Stimulated activated CD8-positive, alpha-beta memory T cell treated with anti-CD3 and anti-CD28 coated beads, Interleukin-7, amount 100 ng/mL, for 1 hour (primary cell): ENCODE measurements at places on chromosomes 13 and 19.

DNA sequence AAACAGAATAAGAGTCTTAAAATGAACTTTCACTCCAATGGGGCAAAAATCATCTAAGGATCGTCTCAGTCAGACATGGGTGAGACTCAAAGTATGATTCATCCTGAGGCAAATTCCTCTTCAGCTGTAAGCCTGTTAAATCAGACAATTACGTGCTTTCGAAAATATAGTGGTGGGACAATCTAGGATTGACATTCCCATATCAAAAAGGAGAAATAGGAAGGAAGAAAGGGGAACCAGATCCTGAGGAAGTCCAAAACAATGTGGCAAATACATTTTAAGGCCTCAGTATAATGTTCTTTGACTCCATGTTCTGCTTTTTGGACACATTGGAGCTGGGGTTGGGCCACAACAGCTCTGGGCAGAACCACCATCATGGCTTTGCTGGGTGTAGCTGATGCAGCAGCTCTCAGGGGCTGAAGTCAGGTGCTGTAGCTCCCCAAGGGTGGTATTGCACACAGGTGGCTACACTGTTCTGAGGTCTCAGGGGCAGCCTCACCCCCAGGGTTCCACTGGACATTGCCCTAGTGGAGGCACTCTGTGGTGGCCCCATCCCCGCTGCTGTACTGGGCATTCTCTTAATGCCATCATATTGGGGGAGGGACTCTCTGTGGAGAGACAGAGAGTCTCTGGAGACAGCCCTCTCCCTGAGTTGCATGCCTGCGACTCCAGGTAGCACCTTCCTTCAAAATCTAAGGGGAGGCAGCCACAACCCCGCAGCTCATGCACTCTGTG lies 5.7 kb upstream of the FPR3 start:
- no peak for DNase-seq

DNA sequence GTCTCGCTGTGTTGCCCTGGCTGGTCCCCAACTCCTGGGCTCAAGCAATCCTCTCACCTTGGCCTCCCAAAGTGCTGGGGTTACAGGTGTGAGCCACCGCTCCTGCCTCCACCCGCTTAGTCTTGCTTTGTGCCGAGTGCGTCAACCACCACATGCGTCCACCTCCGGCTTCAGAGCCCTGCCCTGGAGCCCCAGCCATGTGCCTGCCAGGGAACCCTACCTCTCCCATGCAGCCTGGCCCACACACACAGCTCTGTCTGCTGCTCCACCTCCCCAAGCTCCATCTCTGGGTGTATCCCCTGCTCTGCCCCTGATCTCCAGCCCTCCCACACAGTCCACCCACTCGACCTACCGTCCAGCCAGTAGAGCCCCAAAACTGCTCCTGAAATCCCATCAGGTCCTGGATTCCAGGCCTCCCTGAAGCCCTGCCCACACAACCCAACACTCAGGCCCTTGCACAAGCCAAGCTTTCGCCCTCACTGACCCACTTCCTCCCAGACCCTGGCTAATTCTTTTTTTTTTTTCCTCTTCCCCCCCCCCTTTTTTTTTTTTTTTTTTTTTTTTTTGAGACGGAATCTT lies 9.6 kb downstream of the CYP2F1 start:
- no peak for DNase-seq

GRCh38 chr13:20546556-20546955 lies 20.4 kb upstream of the IFT88 start:
- DNase-seq = no peak

- peak; percentile 5 for DNase-seq
Observed at GRCh38 chr13:114339857-114340534, 25.7 kb downstream of the CHAMP1 start.

GRCh38 chr13:67353941-67354340 lies 123.8 kb upstream of the PCDH9 start:
- no peak for DNase-seq

- no peak for DNase-seq
Observed at GRCh38 chr19:53994811-53995210, 3.4 kb downstream of the CACNG6 start.

DNA sequence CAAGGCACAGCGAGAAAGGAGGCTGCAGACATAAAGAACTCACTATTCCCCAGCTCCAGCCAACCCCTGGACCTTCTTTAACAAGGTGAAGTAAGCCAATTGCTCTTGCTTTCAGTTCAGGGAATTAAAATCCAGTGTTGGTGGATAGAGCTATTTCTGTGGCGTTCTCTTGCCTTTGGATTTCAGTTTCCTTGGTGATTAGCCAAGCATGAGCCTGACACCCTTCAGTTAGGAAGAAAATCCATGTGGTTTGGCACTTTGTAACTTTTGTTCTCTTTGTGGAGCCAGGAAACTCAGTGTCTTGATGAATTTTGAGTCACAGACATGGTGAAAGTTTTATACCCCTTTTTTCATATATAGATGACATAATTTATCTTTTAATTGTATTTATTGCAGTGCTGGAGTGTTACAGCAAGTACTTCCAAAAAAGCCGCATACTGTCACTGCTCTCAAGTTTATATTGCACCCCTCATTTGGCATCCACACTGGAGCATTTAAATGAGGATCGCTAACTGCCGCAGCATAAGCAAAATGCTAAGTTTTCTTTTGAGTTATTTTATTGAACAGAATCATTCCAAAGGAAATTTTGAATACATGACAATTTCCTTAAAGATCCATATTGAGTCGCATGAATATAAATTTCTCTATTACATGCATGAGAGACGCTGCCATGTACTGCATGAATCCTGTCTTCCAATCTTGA lies 406.8 kb downstream of the MYO16 start:
- no peak for DNase-seq

DNA sequence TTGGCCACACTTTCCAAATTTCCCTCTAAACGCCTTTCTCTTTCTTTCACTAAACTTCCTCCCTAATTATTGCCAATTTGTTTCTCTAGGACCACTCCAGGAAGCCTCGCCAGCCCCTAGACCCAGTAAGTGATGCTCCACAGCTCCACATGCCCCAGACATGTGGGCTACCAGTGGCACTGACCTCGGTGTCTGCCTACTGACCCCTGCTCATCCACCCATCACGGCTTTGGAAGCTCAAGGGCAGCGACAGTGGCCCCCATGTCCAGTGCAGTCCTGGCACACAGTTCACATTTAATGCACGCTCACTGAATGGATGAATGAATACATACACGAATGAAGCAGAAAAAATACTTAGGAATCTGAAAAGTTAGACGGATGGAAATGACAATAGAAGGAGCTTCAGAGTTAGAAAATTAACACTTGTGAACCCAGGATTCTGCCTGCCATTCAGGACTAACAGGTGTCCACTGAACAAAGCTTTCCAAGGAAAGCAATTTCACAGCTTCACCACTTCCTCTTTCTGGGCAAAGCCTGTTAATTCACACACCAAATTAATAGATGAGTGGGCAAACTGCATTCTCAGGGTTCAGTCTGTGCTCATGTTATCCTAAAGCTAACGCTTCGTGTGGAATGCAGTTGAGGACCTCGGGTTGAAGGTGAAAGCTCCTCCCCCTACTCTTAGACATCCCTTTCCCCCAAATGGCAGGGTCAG lies 50.9 kb downstream of the CCDC70 start:
- DNase-seq = no peak

GRCh38 chr13:40438999-40439797 lies 227.2 kb downstream of the FOXO1 start:
- no peak for DNase-seq

DNA sequence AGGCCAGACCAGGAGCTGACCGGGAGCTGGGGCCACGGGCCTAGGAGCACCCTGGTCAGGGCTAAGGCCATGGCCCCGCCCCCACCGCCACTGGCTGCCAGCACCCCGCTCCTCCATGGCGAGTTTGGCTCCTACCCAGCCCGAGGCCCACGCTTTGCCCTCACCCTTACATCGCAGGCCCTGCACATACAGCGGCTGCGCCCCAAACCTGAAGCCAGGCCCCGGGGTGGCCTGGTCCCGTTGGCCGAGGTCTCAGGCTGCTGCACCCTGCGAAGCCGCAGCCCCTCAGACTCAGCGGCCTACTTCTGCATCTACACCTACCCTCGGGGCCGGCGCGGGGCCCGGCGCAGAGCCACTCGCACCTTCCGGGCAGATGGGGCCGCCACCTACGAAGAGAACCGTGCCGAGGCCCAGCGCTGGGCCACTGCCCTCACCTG lies 6.6 kb downstream of the SPHK2 start:
- no peak for DNase-seq

DNA sequence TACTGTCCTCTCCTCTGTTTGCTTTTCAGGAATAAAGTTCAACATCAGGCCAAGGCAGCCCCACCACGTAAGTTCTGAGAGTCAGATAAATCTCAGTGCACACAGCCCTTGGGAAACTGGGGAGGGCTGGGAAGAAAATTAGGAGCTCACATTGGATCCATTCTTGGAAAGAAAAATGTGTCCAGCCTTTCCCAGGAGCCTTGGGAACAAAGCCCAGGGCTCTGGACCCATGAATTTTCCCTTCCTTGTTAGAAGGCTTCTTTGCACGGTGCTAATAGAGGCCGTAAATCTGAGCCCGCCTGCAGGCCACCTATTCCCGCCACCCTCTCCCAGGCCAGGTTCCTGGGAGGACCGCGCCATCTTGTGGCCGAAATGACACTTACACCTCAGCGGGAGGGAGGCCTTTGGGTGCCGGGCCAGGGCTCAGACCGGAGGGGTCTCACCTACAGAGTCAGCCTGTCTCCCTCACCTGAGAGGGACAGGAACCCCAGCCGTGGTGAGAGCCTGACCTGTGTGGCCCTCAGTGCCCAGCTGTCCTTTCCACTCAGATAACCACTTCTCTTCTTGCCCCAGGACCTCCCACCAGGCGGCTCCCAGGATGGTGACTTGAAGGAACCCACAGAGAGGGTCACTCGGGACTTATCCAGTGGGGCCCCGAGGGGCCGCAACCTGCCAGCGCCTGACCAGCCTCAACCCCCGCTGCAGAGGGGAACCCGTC lies 25.1 kb upstream of the KCTD15 start:
- DNase-seq = peak; percentile 37

DNA sequence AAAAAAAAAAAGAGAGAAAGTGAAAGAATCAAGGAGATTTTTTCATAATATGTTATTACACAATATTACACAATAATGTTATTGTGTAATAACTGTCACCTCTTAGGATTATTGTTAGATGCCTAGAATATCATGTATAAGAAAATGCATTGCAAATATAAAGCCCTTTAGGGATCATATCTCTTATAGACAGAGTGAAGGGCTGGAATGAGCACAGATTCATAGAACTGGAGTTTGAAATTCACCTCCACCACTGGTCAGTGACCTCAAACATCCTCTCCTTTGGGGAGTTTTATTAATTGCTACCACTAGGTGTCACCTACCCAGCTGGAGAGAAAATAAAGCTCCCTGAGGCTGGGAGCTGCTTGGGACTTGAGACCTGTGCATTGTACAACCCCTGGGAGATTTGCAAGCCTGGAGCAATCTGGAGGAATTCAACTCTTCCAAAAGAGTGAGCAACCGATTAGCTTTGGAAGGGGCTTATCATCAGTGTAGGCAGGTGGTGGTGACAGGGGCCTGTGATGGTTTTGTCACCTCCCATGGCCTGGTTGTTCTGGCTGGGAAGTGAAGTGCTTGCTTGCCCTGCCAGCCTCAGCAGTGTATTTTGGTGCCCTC lies 30.3 kb upstream of the FRY start:
- no peak for DNase-seq

DNA sequence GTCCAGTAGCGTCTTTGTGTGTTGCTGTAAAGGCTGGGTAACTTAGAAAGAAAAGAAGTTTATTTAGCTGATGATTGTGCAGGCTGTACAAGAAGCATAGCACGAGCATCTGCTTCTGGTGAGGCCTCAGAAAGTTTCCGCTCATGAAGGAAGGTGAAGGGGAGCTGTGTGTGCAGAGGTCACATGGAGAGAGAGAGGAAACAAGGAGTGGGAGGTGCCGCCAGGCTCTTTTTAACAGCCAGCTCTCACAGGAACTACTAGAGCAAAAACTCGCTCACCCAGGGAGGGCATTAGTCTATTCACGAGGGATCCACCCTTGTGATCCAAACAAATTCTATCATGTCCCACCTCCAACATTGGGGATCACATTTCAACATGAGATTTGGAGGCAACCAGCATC lies 99.8 kb downstream of the GPR12 start:
- no peak for DNase-seq

DNA sequence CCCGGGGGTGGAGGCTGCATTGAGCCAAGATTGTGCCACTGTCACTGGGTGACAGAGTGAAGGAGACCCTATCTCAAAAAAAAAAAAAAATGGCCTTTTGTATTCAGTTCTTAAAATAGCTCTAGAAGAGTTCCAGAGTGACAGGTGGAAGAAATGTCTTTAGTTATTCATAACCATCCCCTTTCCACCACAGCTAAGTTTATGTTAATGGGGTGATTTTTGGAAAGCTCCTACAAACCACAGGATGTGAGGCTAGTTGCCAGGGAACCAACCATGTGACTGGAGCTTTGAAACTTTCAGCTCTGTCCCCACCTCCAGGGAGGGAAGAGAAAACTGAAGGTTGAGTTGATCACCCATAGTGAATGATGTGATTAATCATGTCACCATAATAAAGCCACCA lies 6.9 kb downstream of the ZNF490 start:
- no peak for DNase-seq

DNA sequence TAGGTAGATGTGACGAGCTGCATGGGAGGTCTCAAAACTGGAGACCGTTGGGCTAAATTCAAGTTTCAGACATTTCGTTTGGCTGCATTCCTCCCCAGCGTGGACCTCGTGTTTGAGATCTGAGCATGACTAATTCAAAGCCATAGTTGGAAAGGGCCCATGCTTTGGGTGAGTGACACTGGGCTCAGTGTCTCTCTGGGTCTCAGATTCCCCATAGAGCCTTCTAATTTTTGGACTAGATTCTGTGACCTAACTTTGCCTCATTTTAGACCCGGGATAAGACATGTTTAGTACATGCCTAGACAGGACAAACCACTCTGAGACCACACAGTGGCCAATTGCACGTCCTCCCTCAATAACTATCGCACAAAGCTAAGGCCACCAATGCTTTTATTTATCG lies 16.6 kb downstream of the CKM start:
- DNase-seq = no peak

GRCh38 chr13:23339225-23339624 lies 94.3 kb downstream of the SACS start:
- DNase-seq = no peak

DNA sequence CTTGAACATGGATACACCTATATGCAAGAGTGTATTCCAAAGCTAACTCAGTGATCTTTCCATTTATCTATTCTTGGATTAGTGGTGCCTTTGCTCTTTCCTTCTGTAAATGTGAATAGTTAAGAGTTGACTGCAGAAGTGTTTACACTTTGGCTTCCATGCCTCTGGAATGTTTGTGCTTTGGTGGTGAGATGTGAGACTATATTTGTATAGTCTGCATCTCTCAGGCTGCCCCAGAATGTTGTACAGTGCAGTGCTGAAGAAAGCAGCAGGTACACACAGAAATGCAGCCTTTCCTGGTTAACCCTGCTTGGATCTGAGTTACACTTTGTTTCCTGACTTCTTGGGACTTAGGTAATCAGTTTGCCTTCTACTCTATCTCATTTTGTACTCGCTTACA lies 90.2 kb downstream of the DNAJC15 start:
- DNase-seq = no peak

- DNase-seq = no peak
Observed at GRCh38 chr13:65631078-65631477, 1599.1 kb downstream of the PCDH9 start.
